PC-3 (cell line): ENCODE measurements at places on chromosomes 4 and X. TPM values are rescaled to one million over a fixed set of nuclear protein-coding genes. Genes with fewer than 3 reads are reported as not detected.

Gene PNMA6F
- not detected in 2 replicates for total RNA-seq

Gene ASB5
- total RNA-seq = not detected in 2 replicates

Gene SSX3
- not detected in 2 replicates for total RNA-seq

Gene TCEANC
- total RNA-seq = 0.62 and 0.69 TPM in 2 replicates

Gene PAK3
- 2.0 and 2.1 TPM in 2 replicates for total RNA-seq

Gene FGB
- total RNA-seq = 0.36 and 1.0 TPM in 2 replicates

Gene TMEM156
- 32.1 and 41.5 TPM in 2 replicates for total RNA-seq

Gene FOXP3
- not detected in 2 replicates for total RNA-seq

Gene SUPT20HL1
- not detected in 2 replicates for total RNA-seq
